ENCODE measurements at places on chromosomes 3 and 15. TPM values are rescaled to one million over a fixed set of nuclear protein-coding genes. Genes with fewer than 3 reads are reported as not detected.

CDV3 gene
- total RNA-seq, result 117 TPM

GALNT15 gene
- total RNA-seq, result 2.0 TPM

MUC13 gene
- total RNA-seq, result not detected

HRG gene
- not detected for total RNA-seq

FGF12 gene
- total RNA-seq, result 187 TPM

CYP1A1 gene
- total RNA-seq, result 0.47 TPM

TMEM108 gene
- total RNA-seq, result 27.1 TPM

AGBL1 gene
- total RNA-seq, result 0.47 TPM

MESP2 gene
- not detected for total RNA-seq

IGDCC3 gene
- 7.6 TPM for total RNA-seq

TTLL13 gene
- 0.31 TPM for total RNA-seq

SPSB4 gene
- total RNA-seq, result 8.3 TPM

GCHFR gene
- total RNA-seq, result 1.9 TPM

LIPH gene
- not detected for total RNA-seq

FETUB gene
- total RNA-seq, result not detected

GCSAM gene
- total RNA-seq, result not detected

FGF7 gene
- 0.31 TPM for total RNA-seq

P2RY13 gene
- 3.6 TPM for total RNA-seq

RBP2 gene
- total RNA-seq, result not detected

ZNF620 gene
- 13.6 TPM for total RNA-seq

ZNF619 gene
- 5.9 TPM for total RNA-seq

Data from occipital lobe (tissue), 3 donors.